ENCODE measurements at places on chromosomes 4 and X. TPM values are rescaled to one million over a fixed set of nuclear protein-coding genes. Genes with fewer than 3 reads are reported as not detected.

DNA sequence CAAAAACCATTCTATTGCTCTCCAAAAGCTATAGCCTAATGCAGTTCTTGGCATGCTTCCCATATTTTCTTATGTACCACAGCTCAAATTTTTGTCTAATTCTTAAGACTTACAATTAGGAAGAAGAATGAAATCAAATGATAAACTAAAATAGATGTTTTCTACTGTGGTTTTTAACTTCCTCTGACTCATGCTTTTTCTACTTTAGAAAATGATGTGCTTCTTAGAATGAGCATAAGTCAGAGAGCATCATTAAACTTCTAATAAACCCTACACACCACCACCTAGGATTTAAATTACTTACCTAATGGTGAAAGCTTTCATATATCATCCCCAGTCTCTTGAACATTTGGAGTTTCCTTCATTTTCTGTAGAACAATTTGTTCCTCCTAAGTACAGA is 217.0 kb upstream of the NDST3 start:
- no peak for DNase-seq

DNA sequence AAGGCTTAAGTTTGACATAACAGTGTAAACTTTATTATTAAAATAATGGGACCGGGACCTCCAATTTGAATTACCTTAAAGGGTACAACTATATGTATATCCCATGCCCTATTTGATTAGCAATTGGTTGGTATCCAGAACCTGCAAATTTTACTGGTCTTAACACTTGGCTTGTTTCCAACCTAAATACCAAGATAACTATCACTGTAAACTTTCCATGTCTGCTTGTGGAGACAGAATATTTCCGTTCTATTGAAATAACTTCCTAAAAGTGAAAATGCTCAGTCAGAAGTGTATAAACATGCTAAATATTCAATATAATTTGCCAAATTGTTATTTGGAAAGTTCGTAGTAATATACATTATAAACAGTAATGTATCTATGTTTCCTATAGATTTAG is 154.0 kb downstream of the TMEM47 start:
- DNase-seq: no peak

- no peak for DNase-seq
Measured at GRCh38 chrX:86039625-86040568, 7.5 kb downstream of the CHM start.

DNA sequence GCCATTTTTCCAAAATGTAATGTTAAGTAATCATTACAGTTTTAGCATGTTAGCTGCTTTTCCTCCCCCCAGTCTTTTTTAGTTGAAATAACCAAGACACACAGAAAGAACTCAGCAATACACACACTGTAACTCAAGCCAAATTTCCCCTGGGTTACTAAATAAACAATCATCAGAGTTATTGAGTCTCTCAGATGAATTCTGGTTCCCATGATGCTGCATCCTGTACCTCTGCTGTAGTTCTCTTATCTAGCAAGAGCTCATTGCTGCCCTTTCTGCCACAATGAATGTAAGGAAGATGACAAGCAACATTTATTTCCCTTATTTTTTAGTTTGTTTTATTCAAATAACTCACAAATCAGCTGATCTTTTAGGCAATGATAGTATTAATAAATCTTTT is 185.1 kb downstream of the ARHGAP6 start:
- DNase-seq: no peak

- DNase-seq: no peak
Measured at GRCh38 chr4:1356181-1356998, 9.4 kb downstream of the UVSSA start.

The GLOD5 gene
- total RNA-seq: not detected

The MAGEA2 gene
- 0.69 TPM for total RNA-seq

GRCh38 chr4:87884976-87885549 is 52.3 kb downstream of the MEPE start:
- no peak for DNase-seq
